ENCODE measurements at places on chromosomes 7 and 10.
A peak's percentile ranks its signal among the peaks of the same experiment; 100 is the strongest.

GRCh38 chr10:79316671-79317431 lies 30.4 kb upstream of the PPIF start:
- no peak for DNase-seq

DNA sequence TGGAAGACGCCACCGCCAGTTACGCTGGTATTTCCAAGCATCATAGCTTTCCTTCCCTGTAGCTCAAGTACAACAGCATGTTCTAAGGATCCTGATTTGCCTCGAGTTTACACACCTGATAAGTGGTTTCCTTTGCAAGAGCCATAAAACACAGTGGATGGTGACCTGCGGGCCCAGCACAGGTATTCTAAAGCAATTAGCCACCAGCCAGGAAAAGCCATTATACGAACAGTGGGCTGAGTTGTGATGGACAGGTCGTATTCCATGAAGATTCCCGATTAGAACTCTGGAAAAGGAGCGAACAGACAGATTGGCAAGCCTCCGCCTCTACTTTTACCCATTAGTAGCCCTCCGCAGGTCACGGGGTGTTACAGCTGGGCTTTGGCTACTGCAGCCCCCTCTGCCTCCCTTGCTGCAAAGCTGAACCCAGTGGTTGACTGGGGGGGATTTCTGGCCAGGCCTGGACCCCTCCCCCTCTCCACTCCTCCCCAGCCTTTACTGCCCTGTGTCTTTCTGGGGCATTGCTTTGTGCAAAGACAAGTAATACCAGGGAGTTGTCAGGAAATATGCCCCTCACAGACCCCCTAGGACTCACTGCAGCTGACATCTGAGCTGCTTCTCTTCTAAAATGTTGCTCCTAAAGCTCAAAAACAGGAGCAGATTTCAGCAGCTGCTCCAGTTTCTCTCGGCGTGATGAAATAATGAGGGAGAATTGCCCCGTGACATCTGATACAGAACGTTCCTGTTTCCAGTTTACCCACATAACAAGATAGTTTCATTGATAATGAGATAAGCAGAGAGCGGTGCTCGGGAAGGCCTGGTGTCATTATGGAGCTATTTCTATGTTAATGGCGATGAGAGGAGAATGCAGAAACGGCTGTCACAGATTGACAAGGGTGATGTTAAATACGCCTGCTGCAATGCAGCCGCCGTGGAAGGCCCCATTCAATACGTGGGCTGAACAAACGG lies 214.4 kb downstream of the CCSER2 start:
- DNase-seq = no peak

- no peak for DNase-seq
These were observed 15.9 kb downstream of the UBN2 start for GRCh38 chr7:139246905-139247304.

DNA sequence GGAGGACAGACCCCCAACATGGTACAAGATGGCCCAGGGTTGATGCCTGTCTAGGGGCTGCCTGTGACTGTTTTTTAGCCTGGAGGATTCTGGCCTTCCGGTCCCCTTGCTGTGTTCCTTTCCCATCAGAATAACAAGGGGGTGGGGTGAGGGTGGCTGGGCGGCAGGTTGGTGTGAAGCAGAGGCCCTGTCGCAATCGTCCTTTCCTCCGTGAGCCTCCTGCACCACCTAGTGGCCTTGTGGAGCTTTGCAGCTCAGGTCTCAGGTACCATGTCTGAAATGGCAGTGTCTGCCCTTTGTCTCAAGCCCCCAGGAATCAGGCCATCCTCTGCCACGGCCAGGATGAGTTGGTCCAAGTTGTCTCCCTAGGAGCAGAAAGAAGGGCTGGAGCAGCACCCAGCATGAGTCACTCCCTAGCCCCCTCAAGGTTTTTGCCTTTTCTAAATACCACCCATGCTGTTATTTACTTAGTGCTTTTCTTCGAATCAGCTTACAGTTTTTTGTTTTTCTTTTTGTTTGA lies 24.2 kb downstream of the TACR2 start:
- DNase-seq = peak; percentile 74

DNA sequence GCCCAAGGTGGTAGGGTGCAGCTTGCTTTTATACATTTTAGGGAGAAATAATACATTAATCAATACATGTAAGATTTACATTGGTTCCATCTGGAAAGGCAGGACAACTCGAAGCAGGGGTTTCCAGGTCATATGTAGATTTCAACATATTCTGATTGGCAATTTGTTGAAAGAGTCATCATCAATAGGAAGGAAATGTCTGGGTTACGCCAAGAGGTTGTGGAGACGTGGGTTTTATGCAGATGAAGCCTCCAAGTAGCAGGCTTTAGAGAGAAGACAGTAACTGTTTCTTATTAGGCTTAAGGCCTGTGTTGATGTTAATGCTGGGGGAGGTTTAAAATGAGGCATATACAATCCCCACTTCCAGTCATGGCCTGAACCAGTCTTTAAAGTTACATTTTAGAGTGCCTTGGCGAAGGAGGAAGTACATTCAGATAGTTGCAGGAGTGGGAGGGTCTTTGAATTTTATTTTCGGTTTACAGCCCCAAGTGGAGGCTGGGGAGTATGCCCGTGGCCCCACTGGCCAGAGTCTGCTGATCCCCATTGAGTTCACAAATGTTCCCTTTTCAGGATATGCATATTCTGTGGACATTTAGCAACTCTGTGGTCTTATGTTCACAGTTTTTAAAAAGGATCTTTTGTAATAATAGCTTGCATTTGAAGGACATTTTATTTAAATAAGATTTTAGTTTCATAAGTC lies 166.0 kb upstream of the GDF10 start:
- DNase-seq = no peak

DNA sequence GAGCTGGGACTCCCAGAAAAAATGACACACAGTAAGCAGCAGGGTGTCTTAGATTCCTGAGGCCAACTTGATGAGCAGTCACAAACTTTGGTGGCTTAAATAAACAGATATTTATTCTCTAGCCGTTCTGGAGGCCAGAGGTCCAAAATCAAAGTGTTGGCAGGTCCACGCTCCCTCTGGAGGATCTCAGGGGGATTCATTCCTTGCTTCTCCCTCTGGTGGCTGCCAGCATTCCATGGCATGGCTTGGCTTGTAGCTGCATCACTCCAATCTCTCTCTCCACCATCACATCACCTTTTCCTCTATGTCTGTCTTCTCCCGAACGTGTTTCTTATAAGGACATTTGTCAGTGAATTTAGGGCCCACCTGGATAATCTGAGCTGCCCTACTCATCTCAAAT lies 98.4 kb downstream of the OSBPL3 start:
- no peak for DNase-seq

- no peak for DNase-seq
These were observed 63.5 kb downstream of the HIPK2 start for GRCh38 chr7:139714163-139714901.

DNA sequence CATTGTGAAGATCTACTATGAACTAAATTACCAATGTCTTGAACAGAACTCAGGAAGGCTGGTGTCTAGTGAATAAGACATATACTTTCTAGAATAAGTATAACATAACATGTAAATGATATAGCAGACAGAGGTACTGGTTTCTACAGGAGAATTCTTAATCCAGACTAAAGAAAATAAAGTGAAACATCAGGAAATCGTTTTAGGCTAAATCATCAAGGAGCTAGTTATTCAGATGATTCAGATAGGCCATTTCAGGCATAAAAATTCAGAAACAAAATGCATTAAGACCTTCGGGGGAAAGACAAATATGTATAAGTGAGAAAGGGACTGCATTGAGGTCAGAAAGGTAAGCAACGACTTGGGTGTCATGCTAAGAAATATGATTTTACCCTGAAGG lies 170.6 kb downstream of the LRRN3 start:
- no peak for DNase-seq

- DNase-seq = no peak
These were observed 278.8 kb downstream of the TNS3 start for GRCh38 chr7:47303014-47303694.

GRCh38 chr10:125538947-125539731 lies 143.8 kb downstream of the TEX36 start:
- no peak for DNase-seq

DNA sequence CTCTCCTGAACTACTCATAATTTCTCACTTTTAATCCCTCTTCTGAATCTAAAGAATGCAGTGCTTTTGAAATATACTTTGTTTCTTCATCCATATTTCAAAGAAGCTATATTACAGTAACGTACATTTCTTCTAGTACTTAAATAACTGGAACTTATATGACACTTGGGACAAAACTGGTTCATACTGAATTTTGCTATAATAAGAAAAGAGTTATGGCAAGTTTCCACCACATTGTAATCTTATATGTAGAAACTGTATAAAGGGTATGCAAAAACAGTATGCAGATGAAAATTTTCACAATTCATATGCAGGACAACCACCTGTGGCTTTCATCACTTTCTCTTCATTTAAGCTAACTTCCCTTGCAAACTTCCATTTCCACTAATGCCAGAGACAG lies 785.7 kb downstream of the CNTNAP2 start:
- DNase-seq = no peak

GRCh38 chr7:148747274-148747673 lies 48.6 kb downstream of the CUL1 start:
- no peak for DNase-seq

DNA sequence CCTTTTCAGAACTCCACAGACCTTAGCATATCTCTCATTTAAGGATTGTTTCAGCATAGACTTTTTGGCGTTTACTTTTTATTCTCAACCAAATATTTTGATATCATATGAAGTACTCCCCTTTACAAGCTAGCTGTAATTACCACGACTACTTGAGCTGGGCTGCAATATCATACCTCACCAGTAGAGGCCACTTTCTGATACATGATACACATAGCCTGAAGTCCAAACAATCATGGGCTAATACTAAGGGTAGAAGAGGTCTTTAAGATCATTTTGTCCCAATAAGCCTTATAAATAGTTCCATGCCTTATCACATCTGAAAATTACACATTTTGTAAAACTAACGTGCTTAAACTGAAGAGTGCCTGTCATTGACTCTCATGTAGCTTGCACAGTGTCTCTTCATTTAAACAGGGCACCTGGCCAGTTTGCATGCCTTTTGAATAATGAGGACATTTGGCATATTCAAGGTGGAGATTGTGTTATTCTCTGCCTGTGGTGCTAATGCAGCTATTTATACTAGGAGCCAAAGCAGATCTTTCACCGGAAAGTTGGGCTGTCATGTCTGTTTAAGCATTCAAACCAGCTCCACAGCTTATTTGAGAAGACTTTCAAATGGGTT lies 403.7 kb upstream of the ZMIZ1 start:
- no peak for DNase-seq

DNA sequence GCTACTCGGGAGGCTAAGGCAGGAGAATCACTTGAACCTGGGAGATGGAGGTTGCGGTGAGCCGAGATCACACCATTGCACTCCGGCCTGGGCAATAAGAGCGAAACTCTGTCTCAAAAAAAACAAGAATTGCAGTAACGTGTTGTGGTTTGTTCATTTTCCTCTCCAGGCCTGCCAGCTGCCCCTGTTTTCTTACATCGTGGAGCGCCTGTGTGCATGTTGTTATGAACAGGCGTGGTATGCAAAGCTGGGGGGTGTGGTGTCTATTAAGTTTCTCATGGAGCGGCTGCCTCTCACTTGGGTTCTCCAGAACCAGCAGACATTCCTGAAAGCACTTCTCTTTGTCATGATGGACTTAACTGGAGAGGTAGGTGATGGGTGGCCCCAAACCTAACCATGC lies 52.1 kb downstream of the TRRAP start:
- DNase-seq = no peak

DNA sequence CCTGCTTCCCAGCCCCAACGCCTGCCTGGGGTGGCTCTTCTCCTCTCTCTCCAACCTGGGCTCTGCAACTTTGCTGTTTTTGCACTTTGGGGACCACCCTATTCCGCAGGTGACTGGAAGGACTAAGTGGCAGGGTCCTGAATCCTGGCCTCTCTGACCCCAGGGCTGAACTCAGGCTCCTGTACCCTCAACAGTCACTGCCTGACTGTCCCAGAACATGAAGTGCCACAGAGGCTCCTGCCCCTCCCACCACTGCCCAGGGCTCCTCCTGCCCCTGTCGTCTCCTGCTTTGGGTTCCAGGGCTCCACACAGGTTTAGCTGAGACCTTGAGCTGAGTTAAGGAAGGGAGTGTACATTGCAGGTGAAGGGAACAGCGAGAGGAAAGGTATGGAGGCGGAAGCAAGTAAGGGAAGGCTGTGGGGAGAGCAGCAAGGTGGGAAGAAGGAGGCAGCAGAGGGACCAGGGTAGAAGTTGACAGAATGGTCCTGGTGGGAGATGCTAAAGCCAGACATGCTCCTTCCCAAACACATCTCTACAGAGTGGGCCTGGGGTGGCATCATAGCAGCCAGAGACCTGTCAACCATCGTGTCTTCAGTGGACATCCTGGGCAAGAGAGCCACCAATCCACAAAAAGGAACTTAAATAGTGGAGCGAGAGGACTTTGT lies 5.7 kb upstream of the GRID1 start:
- no peak for DNase-seq

Measured in kidney glomerular epithelial cell (primary cell).